ENCODE measurements at places on chromosomes 1 and 21. TPM values are rescaled to one million over a fixed set of nuclear protein-coding genes. Genes with fewer than 3 reads are reported as not detected.

GRCh38 chr21:45959779-45960390 is 21.7 kb upstream of the COL6A1 start:
- DNase-seq, result no peak

- DNase-seq, result no peak
Measured at GRCh38 chr1:148264374-148265276, 112.5 kb upstream of the NBPF11 start.

GRCh38 chr21:44548922-44549321 is 2.4 kb downstream of the KRTAP10-2 start:
- no peak for DNase-seq

DNA sequence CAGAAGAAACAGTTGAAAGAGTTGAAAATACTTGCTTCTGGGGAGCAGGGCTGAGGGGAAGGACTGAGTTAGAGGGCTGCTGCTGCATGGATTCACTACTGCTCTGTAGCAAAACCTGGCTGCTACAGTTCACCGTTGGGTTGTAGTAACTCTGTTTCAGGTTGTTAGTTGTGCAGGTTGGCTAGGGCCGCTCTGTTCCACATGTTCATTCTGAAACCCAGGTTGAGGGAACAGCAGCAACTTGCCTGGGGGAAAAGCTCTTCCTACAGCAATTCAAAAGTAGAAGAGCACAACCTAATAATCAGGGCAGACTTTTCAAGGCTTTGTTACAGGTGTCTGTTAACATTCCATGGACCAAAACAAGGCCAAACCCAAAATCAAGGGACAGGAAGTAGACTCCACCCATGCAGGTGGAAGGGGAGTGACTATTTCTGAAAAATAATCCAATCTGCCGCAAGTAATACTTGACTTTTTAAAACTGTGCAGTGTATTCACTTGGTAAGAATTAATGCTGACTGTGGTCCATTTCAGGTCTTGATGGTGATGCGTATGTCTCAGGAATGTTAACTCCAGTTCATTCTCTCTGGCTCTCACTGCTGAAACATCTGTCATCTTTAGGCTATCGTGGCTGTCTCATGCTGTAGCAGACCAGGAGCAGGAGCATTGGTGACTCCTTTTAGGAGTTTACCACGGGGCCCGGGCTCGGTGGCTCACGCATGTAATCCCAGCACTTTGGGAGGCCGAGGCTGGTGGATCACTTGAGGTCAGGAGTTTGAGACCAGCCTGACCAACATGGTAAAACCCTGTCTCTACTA is 5.1 kb upstream of the PARK7 start:
- DNase-seq, result no peak

GRCh38 chr1:209155546-209155945 is 428.0 kb upstream of the CAMK1G start:
- no peak for DNase-seq

DNA sequence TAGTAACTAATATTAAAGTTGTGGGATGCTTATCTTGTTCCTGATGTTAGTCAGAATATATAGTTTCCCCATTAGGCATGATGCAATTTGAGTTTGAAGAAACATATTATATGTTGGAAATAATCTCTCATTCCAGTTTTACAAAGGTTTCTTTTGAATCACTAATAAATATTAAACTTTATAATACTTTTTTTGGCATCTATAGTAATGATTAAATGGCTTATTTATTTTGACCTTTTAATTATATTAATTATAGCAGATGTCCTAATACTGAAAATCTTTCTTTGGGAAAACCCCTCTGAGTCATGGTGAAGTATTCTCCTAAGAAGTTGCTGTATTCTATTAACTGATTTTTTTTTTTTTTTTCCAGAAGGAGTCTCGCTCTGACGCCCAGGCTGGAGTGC is 28.5 kb upstream of the PTGS2 start:
- DNase-seq, result no peak

DNA sequence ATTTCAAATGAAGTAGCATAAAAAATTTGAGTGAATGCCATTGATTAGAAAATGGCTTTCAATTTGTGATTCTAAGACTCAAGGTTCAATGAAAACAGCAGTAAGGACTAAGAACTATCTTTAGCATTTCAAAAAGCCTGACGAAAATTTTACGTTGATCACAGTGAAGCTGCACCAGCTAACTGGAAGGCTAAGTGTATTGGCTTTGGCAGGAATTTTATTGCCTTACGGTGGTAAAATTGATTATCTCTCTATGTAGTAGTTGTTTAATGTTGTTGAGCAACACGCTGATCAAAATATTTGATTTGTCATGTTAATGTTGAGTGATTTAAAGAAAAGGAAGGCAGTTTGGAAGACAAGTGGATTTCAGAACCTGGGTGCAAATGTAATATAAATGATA is 49.6 kb downstream of the ATG4C start:
- no peak for DNase-seq

DNA sequence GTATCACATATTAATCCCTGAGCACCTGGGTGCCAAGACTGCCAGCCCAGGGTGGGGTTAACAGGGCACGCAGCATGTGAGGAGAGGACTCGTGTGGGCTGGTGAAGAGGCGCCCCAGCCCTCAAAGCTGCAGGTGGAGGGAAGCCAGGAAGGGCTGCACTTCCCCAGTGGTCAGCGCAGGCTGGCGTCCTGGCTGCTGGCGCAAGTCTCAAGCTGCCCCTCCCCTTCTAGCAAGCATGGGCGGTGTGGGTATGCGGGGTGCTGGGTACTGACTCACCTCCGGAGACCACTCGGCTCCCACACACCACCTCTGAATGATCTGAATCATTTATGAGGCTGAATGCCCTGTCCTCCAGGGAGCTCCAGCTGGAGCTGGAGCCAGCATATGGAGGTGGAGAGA is 44.0 kb downstream of the EIF2D start:
- no peak for DNase-seq

DNA sequence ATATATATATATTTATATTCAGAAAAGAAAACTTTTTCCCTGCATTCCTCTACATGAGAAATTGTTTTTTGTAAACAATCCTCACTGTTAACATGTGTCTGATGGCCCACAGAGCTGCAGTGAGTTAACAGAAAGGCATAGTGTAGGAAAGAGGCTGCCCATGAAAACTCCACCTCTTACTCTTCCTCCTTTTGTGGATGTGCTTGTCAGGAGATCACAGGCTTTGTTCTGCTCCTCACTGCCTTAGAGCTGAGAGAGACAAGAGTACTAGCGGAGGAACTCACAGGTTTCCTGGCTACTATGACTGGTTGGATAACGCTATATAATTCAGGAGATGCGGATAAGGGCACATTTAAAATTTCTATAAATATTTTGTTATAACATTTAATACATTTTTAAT is 200.6 kb downstream of the BRINP3 start:
- DNase-seq, result no peak

The DNASE2B gene
- not detected for total RNA-seq

The PLPP3 gene
- total RNA-seq, result 139 TPM

The UBASH3A gene
- total RNA-seq, result 0.59 TPM

The TMEM59 gene
- total RNA-seq, result 192 TPM

The KRTAP19-3 gene
- not detected for total RNA-seq

All from tibial nerve (tissue), 4 donors.